ENCODE measurements at places on chromosomes 7 and 10. TPM values are rescaled to one million over a fixed set of nuclear protein-coding genes. Genes with fewer than 3 reads are reported as not detected.

- no peak for DNase-seq
These were observed 189.1 kb downstream of the SKAP2 start for GRCh38 chr7:26675143-26675887.

GRCh38 chr7:18434171-18434570 is 61.4 kb upstream of the HDAC9 start:
- no peak for DNase-seq

GRCh38 chr7:26686448-26686981 is 177.9 kb downstream of the SKAP2 start:
- DNase-seq = peak; percentile 45

MUC12 gene
- total RNA-seq = not detected

All from OCI-LY7 (cell line).